Stimulated activated CD8-positive, alpha-beta memory T cell treated with anti-CD3 and anti-CD28 coated beads, Interleukin-12 subunit alpha, Interleukin-12 subunit beta, amount 100 ng/mL, for 1 hour (primary cell): ENCODE measurements at places on chromosomes 12 and 14.

- DNase-seq = no peak
Observed at GRCh38 chr12:28167981-28168485, 22.2 kb upstream of the CCDC91 start.

- no peak for DNase-seq
Observed at GRCh38 chr12:75694534-75695268, 183.3 kb upstream of the KRR1 start.

GRCh38 chr14:76881348-76881747, 55.1 kb downstream of the LRRC74A start:
- no peak for DNase-seq

GRCh38 chr14:61511558-61511948, 183.8 kb upstream of the HIF1A start:
- DNase-seq = no peak

- DNase-seq = peak; percentile 39
Observed at GRCh38 chr12:121033625-121034349, 5.3 kb downstream of the OASL start.

DNA sequence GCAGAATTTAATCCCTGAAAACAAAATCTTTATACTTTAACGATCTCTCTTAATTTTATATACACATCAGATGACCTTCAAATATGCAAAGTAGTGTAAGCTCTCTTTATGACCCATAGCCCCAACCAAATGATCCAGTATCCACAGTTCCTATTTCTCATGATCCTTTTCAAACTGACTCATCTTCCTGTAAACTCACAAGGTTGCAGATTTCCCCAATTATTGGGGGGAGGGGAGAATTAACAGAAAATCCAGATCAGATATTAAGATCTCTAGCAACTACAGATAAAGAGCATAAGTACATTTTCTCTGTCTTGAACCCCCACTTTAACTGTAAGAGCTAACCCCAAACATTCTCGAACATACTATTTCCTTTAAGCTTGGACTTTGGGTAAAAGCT, 12.5 kb downstream of the GNS start:
- no peak for DNase-seq

DNA sequence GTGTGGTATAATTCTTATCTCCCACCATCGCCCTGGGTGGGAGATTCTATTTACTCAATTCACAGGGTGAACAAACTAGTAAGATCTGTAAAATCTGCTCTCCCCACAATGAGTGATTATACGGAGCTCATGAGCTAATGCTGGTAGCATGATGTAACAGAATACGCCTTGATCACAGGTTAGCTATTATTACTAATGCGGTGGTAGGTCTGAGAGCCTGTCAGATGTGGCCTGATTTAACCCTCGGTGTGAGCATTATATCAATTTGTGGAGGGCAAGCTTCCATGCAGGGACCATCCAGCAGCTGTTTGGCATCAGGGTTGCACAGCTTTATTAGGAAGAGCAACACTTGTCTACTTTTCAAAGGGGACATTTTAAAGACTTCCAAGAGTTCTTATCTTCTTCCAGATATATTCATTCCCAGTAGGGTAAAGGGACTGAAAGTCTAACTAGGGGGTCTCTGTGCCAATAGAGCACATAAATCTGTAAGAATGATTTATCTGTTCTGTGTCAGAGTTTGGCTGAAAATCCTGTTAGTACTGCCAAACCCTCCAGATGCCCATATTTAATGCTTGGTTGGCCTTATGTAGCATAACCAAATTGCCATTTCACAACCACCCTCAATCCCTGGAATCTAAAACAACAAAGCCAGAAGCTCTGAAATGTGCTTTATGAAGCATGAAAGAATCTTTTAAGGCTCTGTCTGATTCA, 18.7 kb downstream of the TSHR start:
- DNase-seq = no peak

DNA sequence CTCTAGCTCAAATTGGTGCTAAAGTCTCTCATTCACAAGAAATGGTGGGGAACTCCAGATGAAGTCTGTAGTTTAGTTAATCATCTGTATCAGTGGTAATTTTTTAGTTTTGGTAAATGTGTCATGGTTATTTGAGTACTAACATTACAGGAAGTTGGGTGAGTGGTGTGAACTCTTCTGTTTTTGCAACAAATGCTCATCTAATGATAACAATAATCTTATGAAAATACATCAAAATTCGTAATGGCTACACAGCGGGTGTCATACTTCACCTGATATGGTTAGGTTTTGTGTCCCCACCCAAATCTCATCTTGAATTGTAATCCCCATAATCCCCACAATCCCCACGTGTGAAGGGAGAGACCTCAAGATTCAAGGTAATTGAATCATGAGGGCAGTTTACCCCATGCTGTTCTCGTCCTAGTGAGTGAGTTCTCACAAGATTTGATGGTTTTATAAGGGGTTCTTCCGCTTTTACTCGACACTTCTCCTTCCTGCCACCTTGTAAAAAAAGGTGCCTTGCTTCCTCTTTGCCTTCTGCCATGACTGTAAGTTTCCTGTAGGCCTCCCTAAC, 209.3 kb upstream of the FOXN3 start:
- no peak for DNase-seq

DNA sequence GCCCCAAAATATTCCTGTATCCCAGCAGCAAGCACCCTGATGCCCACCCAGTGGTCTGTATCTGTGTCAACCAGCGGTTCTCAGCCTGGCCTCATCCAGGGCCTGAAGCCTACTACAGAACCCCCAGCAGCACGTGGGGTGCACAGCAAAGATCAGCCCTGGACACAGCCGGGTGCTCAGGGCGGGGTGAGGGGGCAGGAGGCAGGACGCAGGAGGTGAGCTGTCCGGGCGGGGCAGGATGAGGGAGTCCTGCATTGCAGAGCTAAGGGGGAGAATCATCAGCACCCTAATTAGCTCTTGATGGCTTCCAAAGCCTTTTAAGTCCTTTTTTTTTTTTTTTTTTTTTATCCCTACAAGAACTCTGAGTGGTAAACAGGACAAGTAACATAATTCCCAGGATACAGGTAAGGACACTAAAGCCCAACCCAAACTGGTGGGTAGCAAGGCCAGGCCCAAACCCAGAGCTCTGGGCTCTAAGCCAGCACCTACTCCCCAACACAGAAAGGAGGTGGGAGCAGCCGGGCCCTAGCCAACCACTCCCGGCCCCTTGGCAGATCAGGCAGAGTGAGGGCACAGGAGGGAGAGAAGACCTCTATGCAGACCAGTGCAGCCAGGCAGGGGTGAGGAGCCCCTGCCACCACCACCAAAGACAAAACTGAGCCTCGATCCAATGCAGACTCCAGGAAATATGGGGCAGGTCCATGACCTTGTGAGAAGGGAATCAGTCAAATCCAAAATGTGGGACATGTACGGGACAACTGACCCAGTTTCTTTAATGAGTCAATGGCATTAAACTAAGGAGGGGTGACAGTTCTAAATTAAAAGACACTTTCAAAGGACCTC, 32.3 kb upstream of the EIF5 start:
- DNase-seq = no peak
